ENCODE measurements at places on chromosomes 2 and 18.

- no peak for DNase-seq
Observed at GRCh38 chr2:64086347-64087082, 57.7 kb downstream of the PELI1 start.

- DNase-seq, result no peak
Observed at GRCh38 chr2:64599469-64599868, 54.2 kb downstream of the SERTAD2 start.

- DNase-seq, result no peak
Observed at GRCh38 chr2:59909147-59909546, 644.3 kb downstream of the BCL11A start.

DNA sequence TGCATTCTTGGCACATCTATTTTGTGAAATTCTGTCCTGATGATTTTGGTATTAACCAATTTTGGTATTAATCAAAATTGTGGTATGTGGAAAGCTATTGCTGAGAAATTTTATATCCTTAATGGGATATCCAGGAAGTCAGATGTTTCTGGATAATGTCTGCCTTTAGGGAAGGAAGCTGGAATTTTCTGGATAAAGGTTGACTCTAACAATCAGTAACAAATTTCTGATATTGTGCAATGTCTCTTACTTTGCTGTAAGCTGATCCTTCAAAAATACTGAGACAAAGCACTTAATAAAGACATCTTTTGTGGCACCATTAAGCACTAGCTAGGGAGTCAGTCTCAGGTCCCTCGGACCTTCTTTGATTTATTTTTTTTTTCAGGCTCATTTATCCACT, 100.8 kb upstream of the UGP2 start:
- no peak for DNase-seq

- no peak for DNase-seq
Observed at GRCh38 chr2:172196768-172197431, 94.2 kb upstream of the DLX2 start.

GRCh38 chr2:240183006-240183874, 42.8 kb upstream of the OTOS start:
- DNase-seq, result no peak

GRCh38 chr2:33298233-33298632, 178.2 kb upstream of the RASGRP3 start:
- DNase-seq, result no peak

DNA sequence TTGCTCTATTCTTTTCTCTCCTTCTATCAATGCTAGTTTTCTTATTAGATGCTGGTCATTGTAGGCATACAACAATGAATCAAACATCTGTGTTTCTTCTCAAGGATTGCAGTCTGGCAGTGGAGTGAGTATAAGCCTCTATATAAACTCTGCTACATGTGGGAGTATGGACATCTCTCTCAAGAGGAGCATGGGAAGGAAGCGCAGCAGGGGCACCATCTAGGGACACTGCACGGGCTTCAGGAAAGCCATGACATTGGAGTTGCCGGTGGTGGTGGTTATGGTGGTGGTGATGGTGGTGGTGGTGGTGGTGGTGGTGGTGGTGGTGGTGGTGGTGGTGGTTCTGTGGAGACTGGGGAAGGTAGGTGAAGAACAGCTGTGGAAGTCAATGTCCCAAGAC, 462.6 kb downstream of the RNF144A start:
- no peak for DNase-seq

- DNase-seq, result no peak
Observed at GRCh38 chr2:20629581-20630171, 21.2 kb downstream of the HS1BP3 start.

DNA sequence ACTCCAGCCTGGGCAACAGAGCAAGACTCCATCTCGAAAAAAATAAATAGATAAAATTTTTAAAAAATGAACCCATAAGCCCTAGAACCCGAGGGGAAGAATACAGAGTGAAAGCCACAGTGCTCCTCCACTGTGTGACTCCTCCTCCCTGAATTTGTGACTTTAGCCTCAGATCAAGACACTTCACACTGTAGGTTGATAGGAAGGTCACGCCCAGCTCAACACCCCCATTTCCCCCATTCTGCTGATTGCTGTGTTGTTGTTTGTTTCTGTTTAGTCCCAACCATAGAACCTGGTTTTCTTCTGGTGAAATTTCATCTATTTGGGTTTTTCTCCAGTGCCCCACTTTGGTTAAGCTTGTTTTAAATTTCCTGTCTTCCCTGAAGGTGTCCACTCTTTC, 102.2 kb downstream of the VIT start:
- DNase-seq, result no peak

GRCh38 chr18:46621871-46622270, 35.1 kb downstream of the LOXHD1 start:
- no peak for DNase-seq

DNA sequence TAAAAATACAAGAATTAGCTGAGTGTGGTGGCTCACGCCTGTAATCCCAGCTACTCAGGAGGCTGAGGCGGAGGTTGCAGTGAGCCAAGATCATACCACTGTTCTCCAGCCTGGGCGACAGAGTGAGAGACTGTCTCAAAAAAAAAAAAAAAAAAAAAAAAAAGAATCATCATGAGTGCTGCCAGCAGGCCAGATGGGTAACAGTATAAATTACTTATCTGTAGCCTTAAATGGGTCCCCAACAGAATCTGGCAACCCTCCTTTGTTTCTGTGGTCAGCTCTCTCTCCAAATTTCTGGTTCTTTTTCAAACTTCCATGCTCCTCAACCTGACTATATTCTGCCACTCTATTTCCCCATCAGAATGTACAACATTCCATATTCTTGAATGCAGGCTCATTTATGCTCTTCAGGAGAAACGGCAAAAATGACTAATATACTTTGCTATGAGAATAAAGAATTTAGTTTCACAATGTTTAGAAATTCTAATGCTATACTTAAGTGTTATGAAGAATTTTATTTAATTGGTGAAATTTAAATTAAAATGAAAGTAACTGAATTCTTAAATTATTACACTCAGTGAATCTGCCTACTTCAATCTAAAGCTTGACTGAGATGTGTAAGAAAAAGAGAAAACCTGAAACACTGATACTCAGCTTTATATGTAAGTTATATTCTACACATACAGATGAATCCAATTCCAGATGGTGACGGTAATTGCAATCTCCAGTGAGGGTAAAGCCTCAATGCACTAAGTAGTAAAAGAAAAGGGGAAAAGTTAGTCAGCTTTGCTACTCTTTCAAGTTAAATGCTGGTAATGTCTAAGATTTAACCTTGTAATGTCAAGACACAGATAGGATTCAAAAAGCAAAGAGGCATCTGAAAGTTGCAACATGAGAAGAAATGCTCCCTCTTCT, 24.8 kb downstream of the LPIN2 start:
- DNase-seq, result no peak

GRCh38 chr2:129877795-129878775, 101.4 kb upstream of the RAB6C start:
- DNase-seq, result no peak

- no peak for DNase-seq
Observed at GRCh38 chr18:63883617-63884016, 3.9 kb upstream of the SERPINB2 start.

GRCh38 chr2:196725882-196726281, 73.6 kb downstream of the GTF3C3 start:
- no peak for DNase-seq

- DNase-seq, result no peak
Observed at GRCh38 chr2:240861547-240861946, 7.1 kb upstream of the AGXT start.

GRCh38 chr2:58535182-58535581, 294.1 kb upstream of the FANCL start:
- DNase-seq, result no peak

GRCh38 chr2:4219571-4219970, 516.2 kb downstream of the DCDC2C start:
- DNase-seq, result no peak

DNA sequence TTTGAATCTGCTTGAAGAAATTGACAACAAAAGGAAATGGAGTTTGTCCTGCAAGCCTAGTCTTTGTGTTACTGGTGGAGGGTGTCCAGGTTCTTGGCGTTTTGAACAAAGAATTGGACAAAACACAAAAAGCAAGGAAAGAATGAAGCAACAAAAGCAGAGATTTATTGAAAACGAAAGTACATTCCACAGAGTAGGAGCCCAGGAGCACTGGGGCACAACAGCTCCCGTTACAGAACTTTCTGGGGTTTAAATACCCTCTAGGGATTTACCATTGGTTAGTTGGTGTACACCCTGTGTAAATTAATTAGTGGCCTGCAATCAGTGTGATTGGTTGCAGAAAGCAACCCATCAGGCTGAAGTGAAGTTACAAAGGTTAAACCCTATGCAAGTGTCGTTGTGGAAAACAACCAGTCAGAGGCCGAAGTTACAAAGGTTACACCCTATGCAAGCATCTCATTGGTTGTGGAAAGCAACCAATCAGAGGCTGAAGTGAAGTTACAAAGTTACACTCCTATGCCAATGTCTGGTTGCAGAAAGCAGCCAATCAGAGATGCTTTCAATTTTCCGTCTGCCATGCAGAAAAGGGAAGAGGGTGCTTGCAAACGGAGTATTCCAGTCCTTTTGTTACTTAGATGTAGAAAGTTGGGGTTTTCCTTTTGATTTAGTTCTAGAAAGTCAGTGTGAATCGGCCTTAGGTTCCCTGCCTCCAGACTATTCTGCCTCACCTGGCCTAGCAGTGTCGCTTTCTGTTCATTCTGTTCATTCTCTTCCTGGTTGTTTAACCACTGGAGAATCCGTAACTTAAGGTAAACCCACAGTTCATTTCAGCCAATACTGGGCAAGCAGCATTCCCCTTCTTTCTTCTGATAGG, 47.6 kb upstream of the PTH2R start:
- no peak for DNase-seq

GRCh38 chr2:29013057-29013780, 32.1 kb downstream of the TOGARAM2 start:
- no peak for DNase-seq

DNA sequence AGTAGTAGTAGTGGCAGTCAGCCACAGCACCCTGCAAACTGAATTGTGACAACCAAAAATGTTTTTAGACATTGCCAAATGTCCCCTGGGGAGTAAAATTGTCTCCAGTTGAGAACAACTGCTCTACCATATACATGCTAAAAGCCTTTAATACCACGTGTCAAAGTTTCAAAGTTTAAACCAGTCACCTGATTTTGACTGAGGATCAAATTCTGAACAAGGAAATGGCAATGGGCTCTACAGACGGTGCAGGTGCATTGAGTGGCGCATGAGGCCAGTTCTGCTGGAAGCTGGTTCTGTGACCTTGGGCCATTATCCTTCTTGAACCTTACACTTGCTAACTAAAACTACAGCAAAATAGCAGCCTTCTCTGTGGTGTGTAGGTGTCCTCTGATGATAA, 85.0 kb downstream of the LIPG start:
- no peak for DNase-seq

- no peak for DNase-seq
Observed at GRCh38 chr2:198044777-198045176, 240.4 kb downstream of the PLCL1 start.

DNA sequence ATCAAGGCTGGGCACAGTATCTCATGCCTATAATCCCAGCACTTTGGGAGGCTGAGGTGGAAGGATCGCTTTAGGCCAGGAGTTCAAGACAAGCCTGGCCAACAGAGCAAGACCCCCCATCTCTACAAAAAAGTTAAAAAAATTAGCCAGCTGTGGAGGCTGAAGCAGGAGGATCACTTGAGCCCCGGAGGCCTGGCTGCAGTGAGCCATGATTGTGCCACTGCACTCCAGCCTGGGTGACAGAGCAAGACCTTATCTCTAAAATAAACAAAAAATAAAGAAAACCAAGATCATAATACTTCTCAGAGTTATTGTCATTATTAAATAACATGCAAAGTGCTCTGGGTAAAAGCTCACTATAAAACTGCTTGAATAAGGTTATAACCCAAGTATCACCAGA, 14.9 kb downstream of the IL1RN start:
- no peak for DNase-seq

DNA sequence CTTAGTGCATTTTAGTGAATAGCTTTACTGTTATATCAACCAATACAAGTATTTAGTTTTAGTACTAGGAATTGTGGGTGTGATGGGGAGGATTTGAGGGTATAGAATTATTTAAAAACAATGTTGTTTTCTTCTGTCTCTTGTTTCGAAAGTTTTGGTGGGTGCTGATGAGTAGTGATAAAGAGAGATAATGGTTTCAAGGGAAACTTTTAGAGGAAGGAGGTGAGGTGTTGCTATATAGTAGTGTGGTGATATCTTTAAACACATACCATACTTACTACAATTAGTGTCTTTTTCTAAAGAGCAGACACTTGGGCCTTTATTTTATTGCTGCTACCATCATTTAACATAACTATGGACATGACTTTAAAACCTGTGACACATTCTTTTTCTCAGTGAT, 10.5 kb downstream of the IMPACT start:
- no peak for DNase-seq

GRCh38 chr2:134601264-134601663, 117.5 kb downstream of the TMEM163 start:
- DNase-seq, result no peak

DNA sequence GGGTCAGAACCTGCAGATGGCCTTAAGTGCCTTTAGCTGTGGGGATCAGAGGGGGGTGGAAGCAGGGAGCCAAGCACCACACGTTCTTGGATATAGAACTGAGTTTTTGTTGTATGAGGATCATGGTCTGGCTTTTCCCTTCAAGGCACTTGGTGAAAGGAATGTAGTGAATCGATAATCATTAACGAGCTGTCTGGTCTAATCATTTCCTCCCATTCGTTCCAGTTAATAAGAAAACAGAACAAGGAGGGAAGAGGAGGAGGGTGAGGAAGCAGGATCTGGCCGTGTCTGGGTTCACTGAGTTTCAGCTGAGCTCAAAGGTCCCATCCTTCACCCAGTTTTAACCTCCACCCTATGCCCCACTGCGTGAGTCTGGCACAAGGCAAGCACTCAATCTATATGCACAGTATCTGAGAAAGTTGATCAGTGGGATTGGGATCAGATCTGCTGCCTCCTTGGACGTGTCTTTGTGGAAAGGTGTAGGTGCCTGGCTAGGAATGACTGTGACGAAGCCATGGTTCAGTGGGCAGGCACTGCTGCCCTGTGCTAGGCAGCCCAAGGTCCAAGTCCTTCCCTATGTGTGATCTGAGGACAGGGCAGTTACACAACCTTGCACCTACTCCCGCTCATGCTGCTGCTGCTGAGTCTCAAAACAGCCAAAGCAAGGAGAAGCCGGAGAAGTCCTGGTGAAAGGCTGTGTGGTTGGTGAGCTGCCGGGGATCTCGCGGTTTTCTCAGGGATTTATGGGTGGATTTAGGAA, 54.8 kb downstream of the GALNT14 start:
- no peak for DNase-seq

Data from stimulated activated CD8-positive, alpha-beta memory T cell treated with anti-CD3 and anti-CD28 coated beads, Interleukin-7, amount 100 ng/mL, for 1 hour (primary cell).